Hypothalamus (tissue), 51 donors: ENCODE measurements at places on chromosomes 7 and 10.
A peak's percentile ranks its signal among the peaks of the same experiment; 100 is the strongest.

DNA sequence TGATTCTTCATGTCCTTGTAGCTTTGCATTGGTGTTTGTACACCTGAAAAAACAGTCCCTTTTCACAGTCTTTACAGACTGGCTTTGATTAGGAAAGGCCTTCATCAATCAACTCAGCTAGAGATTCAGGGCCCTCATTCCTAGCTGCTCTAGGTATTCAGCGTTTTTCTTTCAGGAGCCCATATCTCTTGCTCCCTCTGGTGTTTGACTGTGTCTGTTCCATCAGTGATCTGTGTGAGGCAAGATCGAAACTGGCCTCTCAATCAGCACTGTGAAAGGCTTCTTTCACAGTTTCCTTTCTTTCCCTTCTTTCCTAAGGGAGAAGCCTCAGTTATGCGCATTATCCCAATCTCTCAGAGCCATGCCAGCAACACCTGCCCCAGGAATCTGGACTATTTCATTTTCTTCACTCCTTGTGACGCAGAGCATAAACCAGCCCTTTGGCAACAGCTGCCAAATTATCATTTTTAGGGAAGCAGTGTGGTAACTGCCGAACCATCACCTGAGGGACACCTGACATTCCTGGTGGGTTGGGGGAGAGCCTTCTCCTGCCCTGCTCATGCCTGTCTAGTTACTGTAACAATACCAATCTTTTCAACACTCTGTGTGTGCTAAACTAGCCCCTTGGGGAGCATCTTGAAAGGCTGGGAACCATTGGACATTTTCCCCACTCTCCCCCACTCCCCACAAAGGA, 75.7 kb upstream of the CCDC71L start:
- DNase-seq = no peak

DNA sequence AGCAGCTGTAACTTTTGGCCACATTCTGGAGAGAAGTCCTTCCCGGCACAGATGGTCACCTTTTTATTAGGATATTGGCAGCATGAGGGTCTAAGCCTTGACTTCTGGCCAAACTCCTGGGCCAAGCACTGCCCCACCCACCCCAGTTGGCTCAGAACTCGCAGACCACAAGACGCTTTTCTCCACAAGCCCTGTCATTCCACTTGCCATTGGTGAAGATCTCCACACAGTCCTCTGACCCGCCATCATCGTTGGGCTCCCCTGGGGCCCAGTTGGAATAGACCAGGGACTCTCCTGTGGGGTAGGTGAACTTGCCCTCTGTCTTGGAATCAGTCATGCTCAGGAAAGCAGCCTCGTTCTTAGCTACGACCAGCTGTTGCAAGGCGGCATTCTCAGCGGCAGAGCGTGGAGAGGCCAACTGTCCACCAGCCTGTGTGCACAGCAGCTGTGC, 11.2 kb downstream of the SFTPD start:
- DNase-seq = no peak

- DNase-seq = no peak
Measured at GRCh38 chr7:40843338-40843985, 708.7 kb downstream of the SUGCT start.

DNA sequence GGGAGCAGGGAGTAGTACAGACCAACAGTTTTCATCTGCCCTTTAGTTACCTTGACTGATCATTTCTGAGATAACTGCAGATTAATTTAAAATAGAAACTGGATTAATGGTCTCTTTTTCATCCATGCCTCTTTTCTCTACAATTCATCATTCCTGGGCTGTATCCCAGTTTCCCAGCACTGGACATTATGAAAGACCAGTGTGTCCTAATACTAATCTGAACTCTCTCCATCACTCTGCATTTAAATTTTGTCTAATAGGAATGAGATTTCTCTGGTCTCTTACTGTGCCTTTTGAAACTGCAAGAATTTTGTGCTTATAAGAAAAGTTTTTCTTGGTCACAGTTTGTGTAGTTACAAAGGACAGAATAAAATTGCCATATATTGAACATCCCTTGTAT, 12.7 kb downstream of the PLEKHA8 start:
- no peak for DNase-seq

DNA sequence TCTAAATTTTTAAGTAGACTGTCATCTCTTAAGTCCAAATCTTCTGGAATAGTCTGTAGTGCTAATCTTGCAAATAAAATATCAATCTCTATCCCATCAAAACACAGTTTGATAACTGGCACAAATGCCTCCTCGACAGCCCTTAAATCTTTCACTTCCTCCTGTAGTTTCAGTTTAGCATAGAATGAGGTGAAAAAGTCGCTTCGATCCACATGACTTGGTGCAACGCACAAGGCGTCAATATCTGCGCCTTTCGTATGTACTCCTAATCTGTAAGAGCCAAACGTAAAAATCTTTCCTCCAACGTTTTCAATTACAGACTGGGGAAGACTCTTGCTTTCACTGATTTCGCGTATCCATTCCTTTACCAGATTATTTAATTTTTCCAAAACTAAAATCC, 603 bp downstream of the PAPOLB start:
- no peak for DNase-seq

- no peak for DNase-seq
Measured at GRCh38 chr10:43038783-43039623, 37.9 kb upstream of the RET start.

DNA sequence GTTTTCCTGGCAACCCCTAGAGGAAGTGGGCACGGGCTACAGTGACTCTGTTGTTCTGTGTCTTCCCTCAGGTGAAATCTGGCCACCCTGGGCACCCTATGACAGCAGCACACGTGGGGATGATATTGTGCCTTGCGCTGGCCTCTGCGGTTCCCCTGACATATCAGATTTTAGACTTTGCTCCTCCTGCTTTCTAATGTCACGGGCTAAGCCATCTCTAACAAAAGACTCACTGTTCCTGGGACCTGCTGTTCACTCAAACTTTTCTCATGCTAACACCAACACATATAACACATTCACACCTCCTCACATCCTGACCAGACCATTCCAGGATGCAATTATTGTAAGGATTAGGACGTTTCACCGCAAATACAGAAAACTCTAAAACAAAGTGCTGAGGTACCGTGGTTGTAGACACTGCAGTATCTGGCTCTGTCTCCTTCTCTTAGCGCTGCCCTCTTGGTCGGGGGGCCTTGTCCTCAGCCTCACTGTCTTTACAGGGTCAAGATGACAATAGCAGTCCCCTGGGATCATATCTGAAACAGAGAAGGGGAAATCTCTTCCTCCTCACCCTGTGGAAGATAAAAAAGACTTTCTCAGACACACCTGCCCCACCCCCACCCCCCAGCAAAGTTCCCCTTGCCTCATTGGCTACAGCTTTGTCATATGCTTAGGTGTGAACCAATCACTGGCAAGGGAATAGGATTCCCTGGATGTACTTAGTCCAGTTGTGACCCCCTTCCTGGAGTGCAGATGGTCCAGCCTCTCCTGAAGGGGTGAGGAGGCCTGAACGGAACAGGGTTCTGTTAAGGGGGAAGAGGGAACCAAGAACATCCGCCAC, 14.1 kb downstream of the CHN2 start:
- DNase-seq = no peak

- DNase-seq = no peak
Measured at GRCh38 chr7:37363536-37364491, 84.8 kb downstream of the ELMO1 start.

- DNase-seq = no peak
Measured at GRCh38 chr7:15314922-15315321, 246.9 kb downstream of the AGMO start.

DNA sequence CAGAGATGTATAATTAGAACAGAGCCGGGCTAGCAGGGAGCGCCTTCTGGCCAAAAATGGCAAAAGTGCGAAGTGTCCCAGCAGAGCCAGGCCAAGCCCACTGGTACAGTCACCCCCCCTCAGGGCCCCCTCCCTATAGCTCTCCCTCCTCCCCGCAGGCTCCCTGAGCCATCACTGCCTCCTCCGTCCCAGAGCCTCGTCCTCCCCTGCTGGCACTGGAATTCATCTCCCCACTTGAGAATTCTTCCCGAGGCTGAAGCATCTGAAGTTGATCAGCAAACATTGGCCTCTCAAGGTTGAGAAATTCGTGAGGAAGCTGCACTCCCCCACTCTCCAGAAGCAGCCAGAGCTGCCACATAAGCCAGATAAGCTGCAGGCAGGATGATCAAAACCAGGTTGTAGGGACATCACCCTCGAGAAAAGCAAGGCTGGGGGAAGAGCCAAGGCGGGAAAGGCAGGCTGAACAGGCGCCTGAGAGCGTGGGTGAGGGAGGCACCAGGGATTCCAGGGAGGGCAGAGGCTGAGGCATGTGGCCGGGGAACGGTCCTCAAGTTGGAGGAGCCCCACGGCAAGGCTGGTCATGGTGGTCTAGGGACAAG, 23.4 kb downstream of the CAMK2G start:
- no peak for DNase-seq

DNA sequence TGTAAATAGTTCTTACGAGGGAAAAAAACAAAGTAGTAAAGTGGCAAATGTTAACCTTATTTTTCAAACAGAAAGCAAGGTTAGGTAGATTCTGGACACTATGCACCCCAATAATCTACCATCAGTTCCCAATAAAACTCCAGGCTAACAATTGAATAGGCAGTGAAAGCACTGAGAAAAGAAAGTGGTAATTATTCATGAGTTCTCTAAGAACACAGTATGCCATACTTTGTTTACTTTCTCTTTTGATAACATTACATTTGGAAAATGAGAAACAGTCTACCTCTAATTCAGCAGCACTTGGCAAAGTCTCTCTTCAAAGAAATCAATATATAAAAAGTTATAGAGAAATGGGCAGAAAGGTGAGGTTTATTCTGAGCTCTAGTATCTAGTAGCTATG, 18.4 kb downstream of the TM9SF3 start:
- no peak for DNase-seq

DNA sequence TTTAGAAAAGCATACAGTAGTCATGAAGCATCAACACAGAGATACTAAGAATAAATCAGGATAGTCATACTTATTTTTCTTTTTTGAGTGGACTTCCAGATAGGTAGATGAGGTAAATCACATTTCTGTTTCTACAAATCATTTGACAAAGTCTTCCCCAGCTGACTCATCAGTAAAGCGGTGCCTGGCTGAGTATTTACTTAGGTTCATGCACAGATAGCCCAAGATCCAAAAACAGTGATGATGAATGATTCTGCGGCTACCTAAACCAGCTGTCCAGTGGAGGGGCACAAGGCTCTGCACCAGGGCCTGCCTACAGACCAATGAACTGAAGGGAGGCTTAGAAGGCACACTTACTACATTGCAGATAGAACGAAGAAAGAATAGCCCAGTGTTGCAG, 113.1 kb downstream of the PARP12 start:
- no peak for DNase-seq

DNA sequence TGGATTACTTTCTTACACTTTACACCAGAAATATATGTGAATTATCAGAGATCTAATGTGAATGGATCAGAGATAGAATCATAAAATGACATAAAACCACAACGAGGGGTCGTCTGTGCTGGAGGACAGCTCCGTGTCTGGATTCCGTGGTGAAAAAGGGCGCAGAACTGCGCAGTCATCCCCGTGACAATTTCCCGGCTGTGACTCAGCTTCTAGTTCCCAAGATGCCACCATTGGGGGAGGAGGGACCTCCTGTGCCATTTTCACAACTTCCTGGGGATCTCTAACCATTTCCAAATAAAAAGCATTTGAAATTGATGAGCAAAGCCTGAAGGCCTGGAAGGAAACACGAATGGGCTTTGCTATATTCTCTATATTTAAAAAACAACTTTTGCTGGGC, 72.1 kb downstream of the PDGFA start:
- DNase-seq = no peak

DNA sequence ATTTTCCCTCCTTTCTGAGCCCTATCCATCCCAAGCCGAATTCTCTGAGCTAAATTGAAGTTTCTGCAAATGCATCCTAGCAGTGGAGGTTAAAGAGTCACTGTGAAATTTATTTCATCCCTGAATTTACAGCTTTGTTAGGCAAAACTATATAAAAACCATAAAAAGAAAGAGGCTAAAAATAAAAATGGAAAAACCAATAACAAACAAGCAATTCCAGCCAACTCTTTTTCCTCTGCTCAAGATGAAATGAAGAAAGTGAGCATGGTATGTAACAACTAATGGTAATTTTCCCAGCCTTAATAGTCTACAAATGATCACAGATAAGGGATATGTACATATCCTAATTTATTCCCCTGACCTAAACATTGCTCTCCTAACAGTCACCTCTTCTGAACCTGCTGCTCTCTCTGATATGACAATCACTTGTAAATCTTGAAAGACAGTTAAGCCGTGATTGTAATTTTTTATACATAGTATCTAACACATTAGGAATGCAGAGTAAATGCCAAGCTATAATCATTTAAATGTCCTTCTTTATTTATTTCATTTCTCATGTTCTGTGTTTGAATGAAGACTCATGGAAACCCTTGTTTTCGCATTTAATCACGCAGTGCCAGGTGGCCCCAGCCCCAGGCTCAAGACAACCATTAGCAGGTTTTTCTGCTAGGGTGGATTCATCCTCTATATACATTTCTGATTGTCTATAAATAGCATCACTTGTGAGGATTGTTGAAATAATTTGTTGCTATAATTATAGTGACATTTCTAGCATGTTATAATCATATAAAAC, 48.6 kb upstream of the NRP1 start:
- DNase-seq = no peak

GRCh38 chr7:157825325-157825724, 488.5 kb downstream of the DNAJB6 start:
- no peak for DNase-seq

DNA sequence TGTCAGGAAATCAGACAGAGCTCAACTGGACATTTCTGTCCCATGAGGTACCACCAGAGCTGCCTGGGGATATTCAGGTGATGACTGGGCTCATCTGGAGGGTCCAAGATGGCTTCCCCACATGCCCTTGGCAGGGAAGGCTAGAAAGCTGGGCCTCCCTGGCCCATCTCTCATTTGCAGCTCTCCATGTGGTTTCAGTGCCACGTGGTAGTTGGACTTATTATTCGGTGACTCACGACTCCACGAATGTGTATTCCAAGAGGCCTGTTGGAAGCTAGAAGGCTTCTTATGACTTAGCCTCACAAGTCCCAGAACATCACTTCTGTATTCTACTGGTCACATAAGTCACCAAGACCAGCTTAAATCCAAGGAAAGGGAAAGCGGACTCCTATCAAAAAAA, 22.8 kb downstream of the NSMCE4A start:
- DNase-seq = no peak

DNA sequence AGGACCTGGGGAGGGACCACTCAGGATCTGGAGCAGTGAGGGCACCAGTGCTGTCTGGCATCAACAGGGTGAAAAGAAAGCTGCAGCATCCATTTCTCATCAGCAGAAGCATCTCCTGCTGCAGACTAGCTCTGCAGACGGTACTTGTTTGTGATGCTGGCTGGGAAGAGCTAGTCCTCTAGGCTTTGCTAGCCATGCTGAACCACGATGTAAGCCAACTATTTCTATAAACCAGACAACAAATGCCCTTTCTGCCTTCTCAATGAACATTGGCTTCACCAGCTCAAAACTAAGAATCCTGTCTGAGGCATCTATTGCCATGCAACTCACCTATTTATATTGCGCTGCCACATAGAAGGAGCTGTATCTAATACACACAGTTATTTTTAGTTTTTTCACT, 65.6 kb downstream of the CTTNBP2 start:
- no peak for DNase-seq

- DNase-seq = peak; percentile 42
Measured at GRCh38 chr10:110006358-110007160, 1.2 kb upstream of the ADD3 start.
